ENCODE measurements at places on chromosomes 1 and 21. TPM values are rescaled to one million over a fixed set of nuclear protein-coding genes. Genes with fewer than 3 reads are reported as not detected.

The DPT gene
- not detected for polyA plus RNA-seq

The PDC gene
- polyA plus RNA-seq, result not detected

The SPRR5 gene
- not detected for polyA plus RNA-seq

The TSACC gene
- polyA plus RNA-seq, result not detected

The CCDC24 gene
- not detected for polyA plus RNA-seq
